A673 (cell line): ENCODE measurements at places on chromosomes 16 and 17. TPM values are rescaled to one million over a fixed set of nuclear protein-coding genes. Genes with fewer than 3 reads are reported as not detected.

- no peak overlapping the region for H3K27ac ChIP-seq
- peaks cover 52% of the 10 kb centered on the region for H3K36me3 ChIP-seq
- no peaks in the 10 kb centered on the region for H3K27me3 ChIP-seq
- H3K4me3 ChIP-seq = no peak overlapping the region
- no peaks in the 10 kb centered on the region for H3K4me1 ChIP-seq
Measured at GRCh38 chr17:41906465-41907184, 12.1 kb downstream of the ACLY start.

The KLHL11 gene
- 10.8 and 12.0 TPM in 2 replicates for total RNA-seq

The SLC6A2 gene
- total RNA-seq = not detected in 2 replicates

GRCh38 chr17:9783050-9783449 is 8.3 kb downstream of the DHRS7C start:
- H3K4me3 ChIP-seq = no peak overlapping the region
- DNase-seq = no peak
- no peak overlapping the region for H3K27ac ChIP-seq
- H3K36me3 ChIP-seq = no peaks in the 10 kb centered on the region

DNA sequence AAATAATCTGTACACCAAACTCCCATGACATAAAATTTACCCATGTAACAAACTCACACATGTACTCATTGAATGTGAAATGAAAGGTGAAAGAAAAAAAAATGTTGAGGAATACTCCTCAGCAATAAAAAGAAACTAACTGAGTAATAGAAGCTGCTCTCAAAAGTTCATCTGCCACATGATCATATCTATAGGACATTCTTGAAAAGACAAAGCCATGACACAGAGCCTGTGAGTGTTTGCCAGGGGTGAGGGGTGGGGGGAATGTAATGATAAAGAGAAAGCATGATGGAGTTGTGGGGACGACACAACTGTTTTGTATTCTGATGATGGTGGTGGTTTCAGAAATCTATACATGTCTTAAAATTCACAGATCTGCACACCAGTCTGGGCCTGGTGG is 52.2 kb upstream of the TMC5 start:
- H3K27me3 ChIP-seq = no peaks in the 10 kb centered on the region
- no peak overlapping the region for H3K4me3 ChIP-seq
- H3K27ac ChIP-seq = no peak overlapping the region
- no peak for DNase-seq
- no peaks in the 10 kb centered on the region for H3K4me1 ChIP-seq

The RNF43 gene
- total RNA-seq = 0.04 TPM in 1 of 2 replicates, not detected in the other

- H3K27ac ChIP-seq = peak overlapping the region; percentile 94
- DNase-seq = peak; percentile 76
- H3K27me3 ChIP-seq = no peaks in the 10 kb centered on the region
- H3K4me1 ChIP-seq = peaks cover 36% of the 10 kb centered on the region
Measured at GRCh38 chr17:21286066-21286770, 1.7 kb downstream of the MAP2K3 start.

DNA sequence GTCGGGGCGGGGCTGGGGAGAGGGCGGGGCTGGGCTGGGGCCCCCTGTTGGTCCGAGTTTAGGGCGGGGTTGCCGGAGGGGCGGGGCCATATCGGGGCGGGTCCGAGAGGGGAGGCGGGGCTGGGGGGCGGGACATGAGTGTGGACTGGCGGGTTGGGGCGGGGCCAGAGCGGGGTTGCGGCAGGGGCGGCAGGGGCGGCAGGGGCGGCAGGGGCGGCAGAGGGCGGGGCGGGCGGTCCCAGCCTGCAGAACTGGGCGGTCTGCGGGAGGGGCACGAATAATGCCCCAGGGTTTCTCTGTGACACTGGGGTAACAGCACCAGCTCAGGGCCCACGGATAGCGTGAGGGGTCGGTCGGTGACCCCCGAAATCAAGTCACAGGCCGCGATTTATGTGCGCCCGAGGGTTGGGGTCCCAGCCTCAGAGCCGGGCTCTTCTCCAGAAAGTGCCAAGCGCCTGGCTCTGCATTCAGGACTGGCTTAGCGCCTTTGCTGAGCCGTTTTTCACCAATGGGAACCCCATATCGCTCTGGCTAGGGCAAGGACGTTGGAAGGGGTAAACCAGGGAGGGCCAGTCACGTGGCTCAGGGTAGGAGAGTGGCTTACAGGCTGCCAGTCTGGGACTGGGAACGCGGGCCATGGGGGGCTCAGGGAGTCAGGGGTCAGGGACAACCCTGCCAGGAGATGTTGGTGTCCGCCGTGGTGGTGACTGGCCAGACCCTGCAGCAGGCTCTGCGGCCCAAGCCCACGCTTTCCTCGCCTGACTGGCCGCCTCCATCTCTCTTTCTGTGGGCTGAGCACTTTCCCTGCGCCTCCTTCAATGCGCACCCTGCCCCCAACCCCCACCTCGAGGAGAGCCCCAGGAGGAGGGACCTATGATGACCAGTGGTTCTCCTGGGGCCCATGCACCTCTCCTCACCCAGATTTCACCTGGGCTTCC is 1.2 kb upstream of the METTL26 start:
- H3K27me3 ChIP-seq = no peaks in the 10 kb centered on the region
- H3K36me3 ChIP-seq = no peaks in the 10 kb centered on the region
- peak overlapping the region; percentile 94 for H3K27ac ChIP-seq
- peak overlapping the region; percentile 95 for H3K4me3 ChIP-seq
- DNase-seq = no peak

The PPM1E gene
- 6.0 and 8.4 TPM in 2 replicates for total RNA-seq

- no peak overlapping the region for H3K4me3 ChIP-seq
- no peaks in the 10 kb centered on the region for H3K36me3 ChIP-seq
- H3K27ac ChIP-seq = no peak overlapping the region
- H3K4me1 ChIP-seq = peaks cover 15% of the 10 kb centered on the region
- H3K27me3 ChIP-seq = no peaks in the 10 kb centered on the region
- no peak for DNase-seq
Measured at GRCh38 chr16:19776147-19776546, 58.1 kb downstream of the IQCK start.

The ZNF19 gene
- total RNA-seq = 2.6 and 3.1 TPM in 2 replicates

The TMEM132E gene
- total RNA-seq = 0.04 TPM in 1 of 2 replicates, not detected in the other

The CFAP97D1 gene
- total RNA-seq = not detected in 2 replicates

GRCh38 chr16:27918755-27919154 is 144.8 kb downstream of the GSG1L start:
- peaks cover 30% of the 10 kb centered on the region for H3K27me3 ChIP-seq
- H3K27ac ChIP-seq = no peak overlapping the region
- H3K4me3 ChIP-seq = no peak overlapping the region
- H3K36me3 ChIP-seq = no peaks in the 10 kb centered on the region
